ENCODE measurements at places on chromosomes 7 and 10. TPM values are rescaled to one million over a fixed set of nuclear protein-coding genes. Genes with fewer than 3 reads are reported as not detected.

TCERG1L gene
- total RNA-seq: 0.32 TPM

ZNF789 gene
- total RNA-seq: 12.7 TPM

KCNH2 gene
- 91.5 TPM for total RNA-seq

IRF5 gene
- not detected for total RNA-seq

GRID2IP gene
- 0.24 TPM for total RNA-seq
